PC-9 (cell line): ENCODE measurements at places on chromosomes 7 and 10.

GRCh38 chr10:84427903-84428650 lies 99.7 kb downstream of the CCSER2 start:
- no peak for DNase-seq

- DNase-seq = no peak
Observed at GRCh38 chr7:116970238-116970910, 17.1 kb downstream of the ST7 start.

GRCh38 chr10:122458693-122459092 lies 2.7 kb upstream of the HTRA1 start:
- DNase-seq = no peak

DNA sequence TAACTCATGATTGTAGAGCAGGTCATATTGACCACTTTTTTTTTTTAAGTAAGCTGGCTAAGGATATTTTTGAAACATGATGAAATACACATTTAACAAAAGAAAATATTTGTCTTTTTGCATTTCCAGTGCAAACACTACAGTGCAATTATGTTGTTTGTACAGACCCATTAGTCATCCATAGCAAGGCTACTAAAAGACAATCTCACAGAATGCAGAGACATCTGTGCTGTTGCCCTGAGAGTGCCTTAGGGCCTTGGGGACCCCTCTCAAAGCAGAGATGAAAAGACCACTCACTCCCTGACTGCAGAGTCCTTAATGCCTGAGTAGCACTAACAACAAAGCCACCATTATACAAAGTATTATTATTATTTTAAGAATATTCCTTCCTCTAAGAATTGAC lies 104.5 kb downstream of the NRCAM start:
- DNase-seq = peak; percentile 87

DNA sequence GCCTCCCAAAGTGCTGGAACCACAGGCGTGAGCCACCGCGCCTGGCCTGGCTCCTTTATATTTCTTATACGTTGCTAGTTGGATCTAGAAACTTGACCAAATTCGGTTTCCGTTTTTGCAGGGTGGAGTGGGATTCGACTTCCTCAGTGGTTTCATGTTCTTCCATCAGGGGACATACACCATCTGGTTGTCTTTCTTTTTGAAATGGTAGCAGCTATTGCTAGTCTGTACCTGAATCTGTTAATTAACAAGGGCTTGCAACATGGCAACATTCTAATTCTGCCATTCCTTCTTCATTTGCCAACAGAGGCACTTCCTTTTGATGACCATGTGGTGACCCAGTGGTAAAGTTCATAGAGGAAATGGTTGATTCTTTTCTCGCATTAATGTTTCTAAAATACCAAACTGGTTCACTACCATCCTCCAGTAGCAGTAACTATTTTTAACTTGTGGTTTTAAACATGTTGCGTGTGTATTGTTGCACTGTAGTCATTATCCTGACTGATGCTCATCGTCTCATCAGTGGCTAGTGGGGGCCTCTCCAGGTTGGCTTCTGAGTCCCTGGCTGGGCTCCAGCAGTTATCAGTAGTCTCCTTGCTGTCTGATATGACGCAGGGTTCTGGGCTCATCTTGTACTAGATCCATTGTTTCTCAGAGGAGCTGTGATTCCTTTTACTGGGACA lies 159.2 kb downstream of the RGS10 start:
- DNase-seq = no peak

DNA sequence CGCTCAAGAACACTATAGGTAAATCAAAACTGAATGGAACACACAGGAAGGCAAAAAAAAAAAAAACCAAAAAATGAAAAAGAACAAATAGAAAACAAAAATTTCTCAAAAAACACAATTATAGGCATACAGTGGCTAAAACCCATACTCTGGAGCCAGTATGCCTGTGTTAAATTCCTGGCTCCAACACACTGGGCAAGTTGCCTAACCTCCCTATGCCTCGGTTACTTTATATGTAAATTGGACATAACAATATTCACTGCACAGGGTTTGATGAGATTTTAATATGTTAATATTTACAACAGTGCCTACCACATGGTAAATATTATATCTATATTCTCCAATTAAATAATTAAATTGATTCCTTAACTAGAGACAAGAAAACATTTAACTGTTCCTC lies 217.1 kb downstream of the HTR7 start:
- DNase-seq = no peak

DNA sequence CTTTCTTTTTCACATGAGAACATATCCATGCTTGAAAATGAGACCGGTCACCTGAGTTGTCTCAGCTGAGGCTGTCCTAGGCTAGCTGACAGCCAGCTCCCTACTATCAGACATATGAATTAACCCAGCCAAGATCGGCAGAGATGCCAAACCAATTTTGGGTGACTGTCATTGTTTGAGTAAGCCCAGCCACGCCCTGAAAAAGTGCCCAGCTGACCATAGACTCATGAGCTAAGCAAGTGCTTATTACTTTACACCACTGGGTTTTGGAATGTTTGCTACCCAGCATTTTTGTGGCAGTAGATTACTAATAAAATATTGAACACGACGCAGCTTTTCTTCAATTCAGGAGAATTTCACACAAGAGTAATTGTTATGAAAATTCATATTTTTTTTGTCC lies 265.2 kb upstream of the LYZL1 start:
- DNase-seq = no peak

- no peak for DNase-seq
Observed at GRCh38 chr10:10053051-10053450, 964.6 kb upstream of the CELF2 start.

DNA sequence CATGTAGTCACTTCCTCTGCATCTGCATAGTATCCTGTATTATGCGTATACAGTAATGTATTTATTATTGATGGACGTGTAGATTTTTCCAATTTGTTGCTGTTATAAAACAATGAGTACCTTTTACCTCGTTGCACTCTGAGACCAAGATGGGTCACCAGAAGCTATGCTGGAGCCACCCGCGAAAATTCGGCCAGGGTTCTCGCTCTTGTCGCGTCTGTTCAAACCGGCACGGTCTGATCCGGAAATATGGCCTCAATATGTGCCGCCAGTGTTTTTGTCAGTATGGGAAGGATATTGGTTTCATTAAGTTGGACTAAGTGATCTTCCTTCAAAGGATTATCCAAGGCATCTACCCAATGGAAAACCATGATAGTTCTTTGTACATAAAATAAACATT lies 1.0 kb downstream of the PSMC2 start:
- no peak for DNase-seq

DNA sequence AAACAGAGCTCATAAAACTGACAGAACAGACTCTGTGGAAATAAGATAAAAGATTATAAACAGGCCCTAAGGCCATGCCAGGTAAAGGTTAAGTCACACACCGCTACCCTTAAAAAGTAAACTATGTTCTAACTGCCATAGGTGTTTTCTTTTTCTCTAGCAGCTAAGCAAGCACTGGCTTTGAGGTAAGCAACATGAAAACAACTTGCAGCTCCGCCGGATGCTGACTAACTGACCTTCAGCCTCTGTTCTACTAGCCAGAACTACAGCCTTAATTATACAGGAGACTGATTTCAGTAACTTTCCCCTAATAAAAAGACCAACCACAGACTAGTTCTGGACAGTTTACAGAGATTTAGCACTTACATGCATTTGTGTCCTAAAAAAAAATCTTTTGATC lies 708.3 kb downstream of the CCSER2 start:
- no peak for DNase-seq

DNA sequence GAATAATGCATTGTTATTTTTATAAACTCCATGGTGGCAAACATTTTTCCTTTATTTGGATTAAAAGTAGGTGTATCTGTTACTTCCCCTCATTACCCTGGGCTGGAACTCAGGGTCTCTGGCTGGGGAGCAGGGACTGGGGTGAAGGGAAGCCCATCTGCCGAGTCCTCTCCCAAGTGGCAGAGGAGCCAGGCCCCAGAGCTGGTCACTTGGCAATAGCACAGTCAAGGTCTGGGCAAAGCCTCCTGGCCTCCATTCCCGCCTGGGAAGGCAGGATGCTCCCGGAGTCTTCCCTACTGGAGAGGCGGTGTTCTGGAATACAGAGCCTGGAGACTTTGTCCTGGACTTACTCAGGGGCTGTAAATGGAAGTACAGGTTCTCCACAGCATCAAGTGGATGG lies 76.2 kb downstream of the CDH23 start:
- DNase-seq = no peak

- DNase-seq = peak; percentile 26
Observed at GRCh38 chr7:45240273-45240771, 82.7 kb downstream of the RAMP3 start.

- DNase-seq = no peak
Observed at GRCh38 chr7:35257251-35258124, 3.6 kb upstream of the TBX20 start.

GRCh38 chr10:68471063-68471585 lies 649 bp downstream of the DNA2 start:
- DNase-seq = no peak

DNA sequence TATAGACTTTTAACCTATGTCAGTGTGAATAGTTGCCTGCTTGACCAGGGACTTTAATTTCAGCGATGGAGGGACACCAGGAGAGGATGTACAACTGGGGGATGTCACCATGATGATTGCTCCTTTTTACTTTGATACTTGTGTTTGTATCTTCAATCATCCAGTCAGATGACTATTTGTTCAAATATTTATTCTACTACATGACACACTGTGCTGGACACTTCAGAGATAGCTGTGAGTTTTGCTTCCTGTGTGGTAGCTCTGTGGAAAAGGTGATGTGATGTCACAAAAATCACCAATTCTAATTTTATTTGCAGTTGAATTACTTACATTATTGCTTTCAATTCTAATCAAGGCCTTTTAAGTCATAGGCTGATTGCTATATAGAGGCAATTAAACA lies 62.7 kb upstream of the CREB5 start:
- no peak for DNase-seq

DNA sequence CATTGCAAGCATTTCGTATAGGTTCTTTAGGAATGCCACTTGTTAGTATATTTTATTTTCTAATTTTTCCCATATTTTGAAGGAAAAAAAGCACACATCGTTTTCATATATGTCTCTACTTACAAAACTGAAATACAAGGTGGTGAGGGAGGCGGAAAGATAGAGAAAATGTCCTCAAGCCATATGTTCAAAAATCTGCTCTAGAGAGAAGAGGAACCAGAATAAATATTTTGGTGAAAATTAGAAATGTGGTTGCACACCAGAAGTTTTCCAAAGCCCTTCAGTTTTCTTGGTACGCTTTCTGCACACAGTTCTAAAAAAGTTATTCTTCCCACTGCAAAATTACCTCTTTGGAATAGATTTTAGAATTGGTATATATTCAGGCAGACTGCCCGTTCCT lies 107.4 kb upstream of the RHOBTB1 start:
- no peak for DNase-seq

GRCh38 chr7:43697690-43698089 lies 31.6 kb downstream of the COA1 start:
- no peak for DNase-seq

DNA sequence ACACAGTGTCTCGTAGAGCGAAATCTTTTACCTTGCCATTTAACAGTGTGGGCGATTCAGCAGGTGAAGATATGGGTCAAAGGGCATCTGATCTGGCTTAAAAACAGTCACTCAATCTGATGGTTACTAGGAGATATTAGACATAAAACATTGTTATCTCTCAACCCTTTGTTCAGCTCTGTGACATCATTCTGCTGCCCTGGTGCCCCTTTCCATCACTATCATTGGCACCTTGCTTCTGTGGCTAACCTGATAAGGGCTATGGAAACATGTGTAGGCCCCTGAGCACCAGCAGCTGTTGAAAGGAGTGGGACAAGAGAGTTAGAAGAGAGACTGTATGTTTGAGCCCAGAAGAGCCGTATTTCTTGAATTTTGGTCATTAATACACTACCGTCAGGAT lies 650.3 kb downstream of the PHTF2 start:
- no peak for DNase-seq

- no peak for DNase-seq
Observed at GRCh38 chr7:42935861-42936260, 3.7 kb downstream of the MRPL32 start.

DNA sequence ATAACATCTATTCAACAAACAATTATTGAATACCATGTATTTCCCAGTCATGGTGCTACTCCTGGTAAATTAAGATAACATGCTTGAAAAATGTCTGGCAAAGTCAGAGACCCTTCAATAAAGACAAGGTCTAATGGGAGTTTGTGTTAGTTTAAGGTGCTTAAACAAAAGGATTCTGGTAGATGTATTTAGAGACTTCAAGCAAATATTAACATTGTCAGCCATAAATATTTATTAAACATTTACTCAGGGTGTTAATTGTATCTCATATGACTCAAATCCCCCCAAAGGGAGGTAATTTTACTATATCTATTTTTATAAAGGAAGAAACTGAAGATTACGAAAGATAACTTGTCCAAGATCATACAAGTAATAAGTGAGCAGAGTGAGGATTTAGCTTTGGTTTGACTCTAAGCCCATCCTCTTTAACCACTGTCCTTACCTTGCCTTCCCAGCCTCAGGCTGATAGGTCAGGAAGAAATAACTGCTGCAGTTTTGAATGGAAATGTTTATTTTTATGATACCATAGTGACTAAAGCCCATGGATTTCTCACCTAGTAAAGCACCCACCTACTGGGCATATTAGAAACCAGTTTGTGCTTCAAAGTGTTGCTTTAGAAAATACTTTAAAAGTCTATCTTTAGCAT lies 215.4 kb downstream of the COBL start:
- DNase-seq = no peak

GRCh38 chr7:27614095-27614494 lies 48.6 kb downstream of the HIBADH start:
- no peak for DNase-seq

DNA sequence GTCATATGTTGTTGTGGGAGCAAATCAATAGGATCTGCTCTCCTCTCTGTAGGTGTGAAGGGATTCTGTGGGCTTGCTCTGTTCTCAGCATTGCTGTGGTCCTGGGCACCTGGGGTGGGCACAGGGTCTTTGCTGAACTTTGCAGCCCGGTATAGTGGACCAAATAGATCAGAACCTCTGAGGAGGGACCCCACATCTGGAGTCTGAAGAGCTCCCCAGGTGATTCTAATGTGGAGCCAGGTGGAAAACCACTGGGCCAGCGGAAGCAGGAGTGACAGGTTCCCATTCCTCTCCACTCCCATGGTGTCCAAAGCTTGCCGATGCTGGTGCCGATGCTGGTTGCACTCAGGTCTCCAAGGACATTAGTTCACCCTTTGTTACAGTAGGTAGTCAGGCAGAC lies 257.2 kb downstream of the GLRX3 start:
- no peak for DNase-seq

DNA sequence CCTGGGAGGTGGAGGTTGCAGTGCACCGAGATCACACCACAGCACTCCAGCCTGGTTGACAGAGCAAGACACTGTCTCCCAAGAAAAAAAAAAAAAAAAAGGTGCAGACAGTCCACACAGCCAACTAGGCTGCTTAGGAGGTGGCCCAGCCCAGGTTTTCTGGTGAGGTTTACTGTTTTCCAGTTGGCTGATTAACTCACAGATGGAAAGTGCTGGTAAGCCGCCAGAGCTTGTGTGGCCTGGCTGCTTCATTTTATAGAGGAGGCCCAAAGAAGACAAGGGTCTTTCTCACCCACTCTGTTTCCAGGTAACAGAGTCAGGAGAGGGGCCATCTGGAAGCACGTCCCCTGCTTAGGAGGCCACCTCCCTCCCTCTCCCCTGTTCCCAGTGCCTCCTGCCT lies 6.2 kb downstream of the RHBDD2 start:
- DNase-seq = no peak
